Stimulated activated CD8-positive, alpha-beta memory T cell treated with anti-CD3 and anti-CD28 coated beads, Interleukin-15, amount 100 ng/mL, for 4 hours (primary cell): ENCODE measurements at places on chromosomes 4 and X.

DNA sequence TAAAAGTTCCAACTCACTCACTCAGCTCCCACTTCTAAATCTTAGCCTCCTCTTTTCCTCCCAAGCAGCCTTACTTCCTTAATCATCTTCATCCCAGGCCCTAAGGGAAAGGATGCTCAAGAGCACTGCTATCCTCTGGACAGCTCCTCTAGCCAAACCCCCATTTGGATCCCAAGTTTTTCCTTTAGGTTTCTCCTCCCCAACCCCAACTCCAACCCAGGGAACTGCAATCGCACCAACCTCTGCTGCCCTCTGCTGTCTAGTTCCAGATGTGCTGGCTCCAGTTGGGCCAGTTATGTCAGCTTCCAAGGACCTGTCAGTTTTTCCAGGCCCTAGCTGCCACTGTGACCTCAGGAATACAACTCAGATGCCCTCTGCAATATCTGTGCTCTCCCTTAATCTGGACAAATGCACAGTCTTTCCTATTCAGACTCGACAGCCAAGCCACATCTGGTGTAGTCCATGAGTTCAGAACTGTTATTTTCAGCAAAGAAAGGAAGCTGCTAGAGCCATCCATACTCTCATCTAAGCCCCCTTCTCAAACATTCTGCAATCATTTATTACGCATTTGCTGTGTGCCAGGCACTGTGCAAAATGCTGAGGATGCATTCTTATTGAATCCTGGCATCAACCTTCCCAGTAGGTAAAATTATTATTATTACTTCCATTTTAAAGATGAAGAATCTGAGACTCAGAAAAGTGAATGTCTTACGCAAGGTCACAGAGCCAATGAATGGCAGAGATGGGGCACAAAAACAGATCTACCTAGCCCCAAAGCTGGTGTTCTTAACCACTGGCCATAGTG is 12.3 kb upstream of the XPNPEP2 start:
- DNase-seq, result no peak

- DNase-seq, result no peak
Observed at GRCh38 chrX:155009994-155010472, 12.5 kb downstream of the F8 start.

DNA sequence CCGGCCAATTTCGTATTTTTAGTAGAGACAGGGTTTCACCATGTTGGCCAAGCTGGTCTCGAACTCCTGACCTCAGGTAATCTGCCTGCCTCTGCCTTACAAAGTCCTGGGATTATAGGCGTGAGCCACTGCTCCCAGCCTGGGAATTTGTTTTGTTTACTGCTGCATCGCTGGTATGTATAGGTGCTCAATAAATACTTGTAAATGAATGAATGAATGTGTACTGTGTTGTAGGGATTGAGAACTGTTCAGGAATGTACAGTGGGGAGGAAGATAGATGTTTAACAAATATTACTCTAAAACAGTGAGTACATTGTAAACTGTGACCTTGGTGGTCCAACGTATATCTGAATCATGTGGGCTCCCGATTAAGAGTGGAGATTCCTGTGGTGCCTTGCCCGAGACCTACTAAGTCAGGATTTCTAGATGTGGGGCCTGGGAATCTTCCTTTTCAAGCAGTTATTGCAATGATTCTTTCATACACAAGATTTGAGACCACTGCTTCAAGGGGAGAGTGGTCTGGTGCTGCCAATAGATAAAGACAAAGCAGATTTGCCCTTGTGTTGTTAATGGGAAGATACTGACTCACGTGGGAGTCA is 41.0 kb downstream of the WWC2 start:
- DNase-seq, result no peak

- no peak for DNase-seq
Observed at GRCh38 chr4:187333151-187333550, 609.5 kb upstream of the FAT1 start.

DNA sequence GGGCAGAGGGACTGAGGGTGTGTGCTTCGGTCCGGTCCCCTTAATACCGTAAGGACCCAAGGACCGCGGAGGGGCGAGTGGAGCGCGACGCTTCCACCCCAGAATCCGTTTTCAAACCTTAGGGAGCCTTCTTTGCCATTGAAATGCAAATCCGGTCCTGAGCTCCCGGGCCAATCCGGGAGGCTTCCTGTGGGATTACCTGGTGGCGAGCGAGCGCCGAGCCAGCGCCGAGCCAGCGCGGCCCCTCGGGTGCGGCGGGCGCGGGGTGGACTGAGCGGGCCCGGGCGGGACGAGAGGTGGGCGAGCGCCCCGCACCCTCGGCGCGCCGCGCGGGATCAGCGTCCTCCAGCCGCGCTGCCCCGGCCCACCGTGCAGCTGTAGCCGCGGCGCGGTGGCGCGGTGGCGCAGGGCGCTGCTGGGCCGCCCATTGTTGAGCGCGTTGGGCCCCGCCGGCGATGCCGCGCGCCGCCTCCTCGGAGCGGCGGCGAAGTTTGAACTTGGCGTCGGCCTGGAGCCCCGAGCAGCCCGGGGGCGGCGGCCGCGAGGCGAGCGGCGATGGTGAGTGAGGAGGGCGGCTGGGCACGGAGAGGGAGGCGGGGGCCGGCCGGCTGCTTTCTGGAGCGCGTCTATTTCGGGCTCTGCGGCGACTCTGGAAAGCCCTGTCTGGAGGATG is 208.7 kb downstream of the SOWAHB start:
- no peak for DNase-seq

DNA sequence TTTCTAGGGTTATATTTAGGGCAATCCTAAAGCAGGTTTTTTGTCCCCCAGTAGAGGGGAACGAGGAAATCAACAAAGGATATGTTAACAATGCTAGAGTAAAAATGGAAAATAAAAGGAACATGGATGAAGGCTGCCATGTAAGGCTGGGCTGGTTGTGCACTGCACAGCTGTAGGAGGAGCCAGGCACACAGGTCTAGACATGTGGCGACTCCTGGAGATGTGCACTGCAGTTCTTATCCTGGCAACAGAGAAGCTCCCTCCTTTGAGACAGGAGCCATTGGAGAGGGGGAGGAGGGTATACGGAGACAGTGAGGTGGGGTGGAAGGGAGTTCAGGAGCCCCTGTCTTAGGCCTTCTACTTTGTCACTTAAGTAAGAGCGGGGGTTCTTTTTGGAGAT is 65.9 kb downstream of the NAT8L start:
- DNase-seq, result no peak

GRCh38 chr4:15031197-15031596 is 28.9 kb downstream of the CPEB2 start:
- DNase-seq, result no peak

DNA sequence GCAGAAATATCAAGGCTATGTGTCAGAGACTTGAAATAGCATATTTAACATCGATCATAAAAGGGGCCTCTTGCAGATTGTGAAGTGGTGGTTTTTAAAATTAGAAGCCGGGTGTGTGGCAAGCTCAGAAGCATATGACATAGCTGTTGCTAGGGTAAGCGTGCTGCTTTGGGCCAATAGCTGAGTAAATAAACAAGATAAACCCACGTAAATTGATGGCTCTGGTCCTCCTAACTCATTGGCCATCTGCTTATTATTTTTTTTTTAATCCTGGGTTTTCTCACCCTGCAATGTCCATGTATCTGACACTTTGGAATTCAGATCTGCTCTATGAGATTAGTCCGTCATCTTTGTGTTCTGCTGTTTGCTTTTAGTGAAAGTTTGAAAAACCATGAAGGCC is 32.6 kb upstream of the STOX2 start:
- DNase-seq, result no peak

DNA sequence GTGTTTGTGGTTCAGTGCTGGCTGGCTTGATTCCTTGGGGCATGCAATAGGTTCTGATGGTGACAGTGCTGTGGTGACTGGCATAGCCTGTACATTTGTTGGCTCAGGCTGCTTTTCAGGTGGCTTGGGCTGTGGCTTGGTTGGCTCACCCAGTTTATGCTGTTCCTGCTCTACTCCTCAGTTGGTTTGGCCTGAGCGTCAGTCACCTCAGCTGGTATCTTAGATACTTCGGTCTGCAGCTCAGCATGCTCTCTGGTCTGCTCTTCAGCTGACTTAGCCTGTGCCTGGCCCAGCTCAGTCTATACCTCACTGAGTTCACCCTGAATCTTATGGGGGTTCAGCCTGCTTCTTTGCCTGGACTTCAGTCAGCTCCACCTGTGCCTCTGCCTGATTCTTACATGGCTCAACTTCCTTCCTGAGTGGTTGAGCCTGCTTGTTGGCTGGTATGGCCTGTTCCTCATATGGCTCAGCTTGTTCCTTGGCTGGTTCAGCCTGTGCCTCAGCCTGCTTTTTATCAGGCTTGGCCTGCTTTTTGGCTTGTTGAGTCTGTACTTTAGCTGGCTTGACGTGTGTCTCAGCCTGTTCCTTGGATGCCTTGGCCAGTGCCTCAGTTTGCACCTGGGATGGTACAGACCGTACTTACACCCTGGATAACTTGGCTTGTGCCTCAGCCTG is 170.6 kb downstream of the MSN start:
- no peak for DNase-seq

DNA sequence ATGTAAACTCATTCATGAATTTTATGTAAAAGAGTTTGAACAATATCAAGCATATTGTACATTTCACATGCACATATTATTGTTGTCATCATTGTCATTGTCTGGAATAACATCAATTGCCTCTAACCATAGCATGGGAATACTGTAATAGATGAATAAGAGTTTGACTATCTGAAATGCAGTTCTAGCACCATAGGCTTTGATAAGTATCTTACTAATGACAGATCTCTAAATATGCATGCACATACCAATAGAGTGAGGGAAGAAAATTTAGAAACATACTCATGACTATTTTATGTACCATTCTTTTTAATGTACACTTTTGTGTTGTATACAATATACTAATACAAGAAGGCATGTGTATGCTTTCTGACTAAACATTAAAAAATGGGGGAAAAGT is 161.6 kb upstream of the SPRY1 start:
- DNase-seq, result no peak

GRCh38 chr4:128571747-128572146 is 237.8 kb upstream of the JADE1 start:
- no peak for DNase-seq
